CMK (cell line): ENCODE measurements at places on chromosomes 12 and 14.

- no peak for DNase-seq
Measured at GRCh38 chr14:78595797-78596196, 425.6 kb downstream of the NRXN3 start.

- DNase-seq: no peak
Measured at GRCh38 chr12:75900781-75901254, 130.8 kb downstream of the PHLDA1 start.

GRCh38 chr12:2019126-2019525 lies 14.9 kb upstream of the DCP1B start:
- no peak for DNase-seq

DNA sequence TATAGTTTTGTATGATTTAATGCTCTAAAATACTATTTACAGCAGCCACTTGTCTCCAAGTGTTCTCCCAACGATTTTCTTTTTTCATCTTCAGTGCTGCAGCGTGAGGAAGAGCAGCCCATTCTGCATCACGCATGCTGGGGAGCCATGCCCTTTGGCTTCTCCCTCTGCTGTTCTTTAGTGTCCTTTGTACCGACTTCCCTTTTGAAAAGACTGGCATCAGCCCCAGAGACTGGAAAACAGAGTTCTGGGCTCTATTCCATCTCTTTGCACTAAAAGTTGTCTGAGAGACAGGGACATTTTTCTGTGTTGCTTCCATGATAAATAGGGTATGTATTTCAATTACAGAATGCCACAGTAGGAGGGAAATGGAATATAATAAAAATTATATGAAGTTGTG lies 105.1 kb downstream of the RERG start:
- DNase-seq: no peak

DNA sequence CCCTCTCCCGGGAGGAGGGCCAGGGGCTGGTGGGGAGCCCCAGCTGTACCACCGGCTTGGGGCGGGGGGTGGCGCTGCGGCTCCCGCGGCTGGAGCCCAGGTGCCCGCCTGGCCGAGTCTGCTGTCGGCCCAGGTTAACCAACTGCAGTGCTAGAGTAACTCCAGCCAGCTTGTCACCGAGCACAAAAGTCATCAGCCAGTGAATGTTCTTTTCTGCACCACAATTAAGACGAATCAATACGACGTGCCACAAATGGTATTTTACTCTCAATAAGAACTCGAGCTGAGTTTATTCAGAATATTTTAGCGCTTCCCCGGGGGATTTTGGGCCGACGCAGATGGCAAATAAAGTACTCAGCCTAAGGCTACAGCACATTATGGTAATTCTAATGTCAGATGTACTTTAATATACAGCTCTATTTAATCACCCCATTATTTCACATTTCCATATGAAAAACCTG lies 83.2 kb downstream of the BCL11B start:
- DNase-seq: no peak

- no peak for DNase-seq
Measured at GRCh38 chr12:67892259-67893021, 96.8 kb upstream of the IFNG-AS1 start.

- no peak for DNase-seq
Measured at GRCh38 chr14:54570631-54571415, 3.9 kb downstream of the SAMD4A start.

GRCh38 chr14:32608857-32609256 lies 279.8 kb downstream of the AKAP6 start:
- no peak for DNase-seq

- no peak for DNase-seq
Measured at GRCh38 chr14:92693998-92694795, 54.2 kb downstream of the LGMN start.

- DNase-seq: no peak
Measured at GRCh38 chr12:41769810-41770209, 374.9 kb downstream of the GXYLT1 start.

- no peak for DNase-seq
Measured at GRCh38 chr12:81572411-81572810, 186.7 kb downstream of the PPFIA2 start.

- DNase-seq: no peak
Measured at GRCh38 chr12:117105902-117106301, 6.7 kb upstream of the TESC start.

GRCh38 chr12:25558586-25558985 lies 5.5 kb upstream of the LMNTD1 start:
- no peak for DNase-seq

GRCh38 chr14:82398256-82398655 lies 864.6 kb upstream of the SEL1L start:
- no peak for DNase-seq

- no peak for DNase-seq
Measured at GRCh38 chr12:122887819-122888212, 8.1 kb downstream of the VPS37B start.

DNA sequence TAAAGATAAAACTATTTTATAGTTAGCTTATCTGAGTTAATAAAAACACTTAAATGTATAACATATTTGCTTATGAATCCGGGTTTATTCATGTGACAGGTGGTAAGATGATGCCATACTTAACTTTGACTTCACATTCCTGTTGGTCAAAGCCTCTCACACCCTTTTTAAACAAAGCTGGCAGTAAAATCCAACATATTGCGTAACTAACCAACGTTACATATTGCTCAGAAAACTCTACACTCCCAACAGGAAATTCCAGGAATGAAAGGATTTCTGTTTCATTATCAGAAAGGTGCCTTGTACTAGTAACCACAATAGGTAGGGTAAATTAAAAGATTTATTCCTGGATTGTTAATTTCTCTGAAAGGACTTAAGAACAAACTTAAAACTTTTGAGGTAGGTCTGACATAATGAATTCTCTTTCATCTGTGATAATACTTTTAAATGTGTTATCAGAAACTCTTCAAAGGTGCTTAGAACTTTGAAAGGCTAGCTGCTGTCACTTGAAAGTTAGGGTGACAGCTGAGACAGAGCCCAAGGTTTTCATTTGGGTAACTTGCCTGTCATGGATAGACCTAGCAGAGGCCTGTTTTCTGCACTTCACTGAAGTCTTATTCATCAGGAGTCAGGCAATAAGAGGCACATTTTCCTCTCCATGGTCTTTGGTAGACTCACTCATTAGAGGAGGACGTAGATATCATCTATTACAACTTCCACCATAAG lies 23.8 kb upstream of the CATSPERB start:
- no peak for DNase-seq

DNA sequence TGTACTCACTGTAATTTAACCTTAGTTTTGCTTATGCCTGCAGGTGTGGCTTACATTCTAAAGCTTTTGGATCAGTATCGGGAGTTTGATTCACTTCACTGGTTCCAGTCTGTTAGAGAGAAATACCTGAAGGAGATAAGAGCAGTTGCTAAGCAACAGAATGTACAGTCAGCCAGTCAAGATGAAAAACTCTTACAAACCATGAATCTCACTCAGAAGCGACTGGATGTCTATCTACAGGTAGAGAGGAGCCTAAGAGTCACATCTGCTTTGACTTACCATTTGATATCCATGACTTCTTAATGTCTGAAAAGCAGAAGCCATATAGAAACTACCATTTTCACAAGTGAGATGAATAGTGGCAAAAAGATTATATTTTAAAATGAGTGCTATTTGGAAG lies 56.5 kb downstream of the WASHC4 start:
- no peak for DNase-seq

DNA sequence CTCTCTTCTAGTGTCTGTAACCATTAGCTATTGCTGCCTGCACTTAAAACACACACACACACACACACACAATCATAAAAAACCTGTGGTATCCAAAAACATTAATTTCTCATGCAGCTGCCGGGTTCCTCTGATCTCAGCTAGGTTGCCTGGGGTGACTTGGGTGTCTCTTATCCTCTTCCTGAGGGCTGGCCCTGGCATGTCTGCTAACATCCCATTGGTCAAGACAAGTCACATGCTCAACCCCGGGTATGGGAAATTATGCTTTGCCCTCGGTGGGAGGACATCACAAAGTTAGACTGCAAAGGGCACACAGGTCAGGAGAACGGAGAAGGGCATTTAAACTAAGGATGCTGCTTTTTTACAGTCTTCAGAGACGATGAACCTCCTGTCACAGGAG lies 55.7 kb downstream of the TRPV4 start:
- DNase-seq: peak; percentile 62

DNA sequence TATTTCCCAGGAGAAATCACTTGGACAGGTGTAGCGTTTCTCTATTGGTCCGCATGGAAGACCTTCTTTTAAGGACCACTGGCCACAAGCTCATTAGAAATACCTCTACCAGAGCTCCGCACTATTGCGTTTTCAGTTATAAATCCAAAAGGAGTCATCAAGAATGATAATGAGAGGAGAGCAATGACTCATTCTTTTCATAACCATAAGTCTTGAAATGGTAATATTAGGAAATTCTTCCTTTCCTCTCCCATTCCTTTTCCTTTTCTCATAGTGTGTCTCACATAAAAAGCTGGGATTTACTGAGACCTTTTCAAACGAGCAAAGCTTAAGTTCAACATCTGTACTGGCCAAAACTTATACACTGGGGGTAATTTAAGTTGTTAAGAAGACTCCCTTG lies 215.7 kb downstream of the CPNE8 start:
- no peak for DNase-seq

DNA sequence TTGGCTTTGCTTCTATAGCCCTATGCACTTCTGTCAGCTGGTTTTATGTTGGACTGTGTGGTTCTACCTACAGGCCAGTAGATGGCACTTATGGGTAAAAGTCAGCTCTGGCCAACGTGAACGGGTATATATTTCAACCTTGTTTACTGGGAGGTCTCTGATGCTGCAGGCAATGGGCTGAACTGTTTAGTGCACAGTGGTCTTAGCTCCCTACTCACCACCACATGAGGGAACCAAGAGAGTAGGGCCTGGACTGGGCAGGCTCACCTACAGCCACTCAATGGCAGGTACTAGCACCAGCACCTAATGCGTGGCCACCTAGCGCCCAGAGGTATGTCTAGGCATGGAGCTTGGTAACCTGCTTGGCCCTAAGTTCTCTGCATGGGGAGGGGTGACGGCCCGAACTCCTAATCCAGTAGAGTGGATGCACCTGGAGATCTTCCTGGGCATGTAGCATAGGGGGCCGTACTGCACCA lies 481.8 kb downstream of the TMEM117 start:
- no peak for DNase-seq

GRCh38 chr14:83864106-83864505 lies 1665.8 kb upstream of the FLRT2 start:
- DNase-seq: no peak

GRCh38 chr14:90319173-90319572 lies 12.6 kb downstream of the NRDE2 start:
- DNase-seq: no peak

GRCh38 chr14:87285506-87285905 lies 707.5 kb downstream of the GALC start:
- DNase-seq: no peak

GRCh38 chr14:25011095-25011494 lies 38.9 kb downstream of the STXBP6 start:
- no peak for DNase-seq

GRCh38 chr12:107165581-107165980 lies 72.2 kb upstream of the CRY1 start:
- DNase-seq: no peak

- DNase-seq: no peak
Measured at GRCh38 chr12:32727237-32727636, 28.5 kb downstream of the YARS2 start.

- DNase-seq: no peak
Measured at GRCh38 chr12:33427071-33427470, 12.5 kb downstream of the SYT10 start.
